ENCODE measurements at places on chromosomes 2 and 18.

DNA sequence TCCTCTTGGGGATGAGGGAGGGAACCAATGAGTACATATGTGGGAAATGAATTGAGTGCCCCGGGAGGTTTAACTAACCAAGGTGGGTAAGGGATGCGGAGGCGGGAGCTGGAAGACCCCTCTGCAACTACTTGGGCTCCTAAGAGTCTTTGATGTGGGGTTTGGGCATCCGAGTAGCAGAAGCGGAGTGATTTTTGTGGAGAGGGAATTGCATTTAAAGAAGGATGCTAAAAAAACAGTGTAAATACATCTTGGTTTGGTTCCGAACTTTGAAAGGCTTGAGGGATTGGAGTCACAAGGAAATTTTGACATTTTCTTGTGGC is 215.7 kb downstream of the MCFD2 start:
- no peak for DNase-seq

DNA sequence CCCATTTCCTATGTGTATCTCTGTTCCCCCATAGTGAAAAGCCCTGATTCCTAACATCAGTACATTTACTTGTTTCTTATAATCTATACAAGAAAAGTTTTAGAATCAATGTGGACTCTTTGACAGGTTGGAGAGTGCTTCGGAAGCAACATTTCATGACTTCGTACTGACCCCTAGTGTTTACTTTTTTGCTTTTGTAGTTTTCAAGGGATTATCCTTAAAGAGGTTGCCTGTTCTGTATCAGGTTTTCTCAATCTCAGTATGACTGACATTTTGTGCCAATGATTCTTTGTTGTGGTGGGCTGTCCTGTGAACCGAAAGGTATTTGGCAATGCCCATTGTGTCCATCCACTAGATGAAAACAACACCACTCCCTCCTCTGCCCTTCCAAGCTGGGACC is 43.3 kb upstream of the SERPINB2 start:
- no peak for DNase-seq

DNA sequence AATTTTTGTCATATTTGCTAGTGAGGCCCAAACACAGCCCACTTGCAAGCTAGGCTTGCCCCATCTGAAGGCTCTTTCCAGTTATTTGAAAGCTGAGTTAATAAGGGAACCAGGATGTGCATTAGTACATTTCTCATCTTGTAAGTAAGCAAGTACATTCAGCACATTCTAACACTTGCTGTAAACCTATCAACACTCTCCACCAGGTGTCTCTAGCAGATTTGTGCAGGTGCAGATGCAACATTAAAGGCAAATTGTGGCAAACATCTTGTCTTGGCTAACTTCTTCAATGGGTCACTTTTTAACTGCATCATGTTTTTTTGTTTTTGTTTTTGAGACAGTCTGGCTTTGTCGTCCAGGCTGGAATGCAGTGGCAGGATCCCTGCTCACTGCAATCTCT is 25.3 kb upstream of the MFSD6 start:
- DNase-seq: peak; percentile 49

GRCh38 chr2:54503192-54503591 is 47.1 kb downstream of the SPTBN1 start:
- DNase-seq: no peak

GRCh38 chr2:108491848-108492247 is 42.4 kb upstream of the LIMS1 start:
- DNase-seq: no peak

Data from GM18507 (cell line).